ENCODE measurements at places on chromosomes 6 and 20.

GRCh38 chr6:1325461-1326309, 13.8 kb downstream of the FOXQ1 start:
- DNase-seq: no peak

DNA sequence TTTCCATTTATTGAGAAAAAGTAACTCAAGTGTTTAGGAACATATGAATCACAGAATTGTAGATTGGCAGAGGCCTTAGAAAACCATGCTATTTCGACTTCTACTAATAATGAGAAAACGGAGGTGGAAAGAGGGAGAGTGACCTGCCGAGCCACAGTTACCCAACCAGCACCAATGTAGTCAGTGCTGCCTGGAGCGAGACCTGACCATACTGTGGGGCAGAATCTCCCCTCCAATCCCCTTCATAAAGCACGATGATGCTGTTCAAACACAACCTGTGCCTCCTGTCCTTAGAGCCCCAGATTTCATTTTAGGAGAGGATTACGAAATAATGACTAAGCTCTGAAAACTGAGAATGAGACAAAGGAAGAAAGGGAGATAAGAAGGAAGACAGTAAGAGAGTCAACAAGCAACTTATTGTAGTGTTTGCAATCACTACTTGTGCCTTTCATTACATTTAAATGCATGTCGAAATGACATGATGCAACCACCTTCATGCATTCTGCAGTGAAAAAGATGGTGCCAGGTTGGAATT, 70.6 kb downstream of the ATXN1 start:
- DNase-seq: no peak

DNA sequence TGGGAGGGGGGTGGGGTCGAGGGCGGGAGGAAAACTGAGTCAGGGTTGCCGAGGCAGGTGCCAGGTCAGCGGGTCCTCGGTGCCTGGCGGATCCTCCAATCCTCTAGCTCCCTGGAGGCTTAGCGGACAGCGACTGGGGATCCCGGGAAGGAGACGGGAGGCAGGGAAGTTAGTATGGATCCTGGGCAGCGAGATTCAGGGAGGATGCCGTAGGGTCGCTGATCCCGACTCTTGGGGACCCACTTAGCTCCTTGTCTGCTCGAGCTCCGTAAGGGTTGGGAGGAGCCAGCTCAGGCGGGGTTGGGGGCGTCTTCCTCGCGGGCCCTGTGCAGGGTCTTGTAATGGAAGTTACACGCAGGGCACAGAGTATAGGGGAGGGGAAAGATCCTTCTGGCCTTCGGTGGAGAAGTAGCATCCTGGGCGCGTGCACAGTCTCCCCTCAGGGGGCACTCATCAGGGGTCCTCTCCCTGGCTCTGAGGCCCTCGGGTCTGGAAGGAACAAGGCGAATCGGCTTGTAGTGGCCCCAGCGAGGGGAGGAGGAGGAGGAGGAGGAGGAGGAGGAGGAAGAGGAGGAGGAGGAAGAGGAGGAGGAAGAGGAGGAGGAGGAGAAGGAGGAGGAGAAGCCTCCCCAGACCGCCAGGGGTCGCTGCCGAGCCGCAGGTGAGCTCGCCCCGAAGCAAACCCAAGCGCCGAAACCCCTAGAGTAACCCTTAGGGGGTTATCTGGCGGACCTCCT, 6.4 kb upstream of the SLC12A5 start:
- DNase-seq: no peak

DNA sequence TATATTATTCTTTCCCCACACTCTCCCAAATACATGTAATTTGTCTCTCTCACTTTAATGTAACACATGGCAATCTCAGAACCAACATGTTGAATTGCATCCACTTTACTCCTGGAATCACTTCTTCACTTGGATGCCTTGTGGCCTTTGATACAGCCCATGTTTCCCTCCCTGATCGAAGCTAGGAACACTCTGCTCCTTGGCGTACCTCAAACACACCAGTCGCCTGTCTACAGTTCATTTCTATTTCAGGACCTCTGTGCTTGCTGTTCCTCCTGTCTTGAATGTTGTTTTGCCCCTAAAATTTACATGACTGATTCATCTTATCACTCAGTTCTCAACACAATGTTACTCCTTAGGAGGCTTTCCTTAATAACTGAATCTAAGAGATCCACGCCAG, 102.3 kb upstream of the VSTM2L start:
- DNase-seq: no peak

- DNase-seq: no peak
These were observed 208.8 kb downstream of the TFAP2B start for GRCh38 chr6:51027283-51028065.

DNA sequence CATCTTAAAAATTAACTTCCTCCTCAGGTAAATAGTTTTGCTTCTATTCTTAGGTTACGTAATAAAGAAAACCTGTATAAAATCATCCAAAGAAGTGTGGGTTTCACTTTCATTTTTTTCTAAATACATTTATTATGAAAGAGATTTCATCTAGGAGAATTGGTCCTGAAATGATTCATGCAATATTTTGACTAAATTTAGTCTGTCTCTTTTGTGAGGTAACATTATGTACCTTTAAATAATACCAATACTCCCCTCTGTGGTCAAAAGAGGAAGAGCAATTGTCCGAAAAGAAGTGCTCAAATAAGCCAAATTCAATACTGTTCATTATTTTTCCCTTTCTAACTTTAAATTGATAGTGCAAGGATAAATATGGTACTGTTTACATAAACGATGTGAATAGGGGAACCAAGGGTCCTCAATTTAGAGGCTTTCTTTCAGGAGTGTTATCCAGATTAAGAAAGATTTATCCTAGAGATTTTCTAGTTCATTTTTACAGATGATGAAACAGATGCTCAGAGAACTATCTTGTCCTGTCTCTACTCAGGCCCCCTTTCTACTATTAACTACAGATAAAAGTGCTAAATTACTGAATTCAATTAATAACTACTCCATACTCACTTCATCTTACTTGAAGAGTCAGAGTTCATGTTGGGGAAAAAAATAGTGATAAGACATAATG, 26.2 kb downstream of the CYP39A1 start:
- no peak for DNase-seq

DNA sequence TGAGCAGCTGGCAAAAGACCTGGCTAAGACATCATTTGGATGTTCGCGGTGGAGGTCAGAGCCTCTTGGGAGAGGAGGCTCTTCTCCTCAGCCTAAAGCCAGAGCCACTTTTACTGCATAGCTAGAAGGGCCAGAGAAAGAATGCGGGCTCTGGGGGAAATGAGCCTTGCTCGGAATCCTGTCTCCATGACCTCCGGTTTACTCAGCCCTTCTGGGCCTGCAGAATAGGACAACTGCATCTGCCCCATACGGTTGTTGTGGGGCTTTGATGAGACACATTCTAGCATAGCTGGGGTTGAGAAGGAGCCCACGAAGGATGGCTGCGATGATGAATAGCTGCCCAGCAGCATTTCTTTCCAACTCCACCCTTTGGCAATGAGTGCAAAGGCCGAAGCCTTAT, 115.0 kb upstream of the SLC22A23 start:
- no peak for DNase-seq

- no peak for DNase-seq
These were observed 22.0 kb downstream of the NINL start for GRCh38 chr20:25563362-25563761.

- DNase-seq: no peak
These were observed 2.0 kb downstream of the HEY2 start for GRCh38 chr6:125751334-125751916.

DNA sequence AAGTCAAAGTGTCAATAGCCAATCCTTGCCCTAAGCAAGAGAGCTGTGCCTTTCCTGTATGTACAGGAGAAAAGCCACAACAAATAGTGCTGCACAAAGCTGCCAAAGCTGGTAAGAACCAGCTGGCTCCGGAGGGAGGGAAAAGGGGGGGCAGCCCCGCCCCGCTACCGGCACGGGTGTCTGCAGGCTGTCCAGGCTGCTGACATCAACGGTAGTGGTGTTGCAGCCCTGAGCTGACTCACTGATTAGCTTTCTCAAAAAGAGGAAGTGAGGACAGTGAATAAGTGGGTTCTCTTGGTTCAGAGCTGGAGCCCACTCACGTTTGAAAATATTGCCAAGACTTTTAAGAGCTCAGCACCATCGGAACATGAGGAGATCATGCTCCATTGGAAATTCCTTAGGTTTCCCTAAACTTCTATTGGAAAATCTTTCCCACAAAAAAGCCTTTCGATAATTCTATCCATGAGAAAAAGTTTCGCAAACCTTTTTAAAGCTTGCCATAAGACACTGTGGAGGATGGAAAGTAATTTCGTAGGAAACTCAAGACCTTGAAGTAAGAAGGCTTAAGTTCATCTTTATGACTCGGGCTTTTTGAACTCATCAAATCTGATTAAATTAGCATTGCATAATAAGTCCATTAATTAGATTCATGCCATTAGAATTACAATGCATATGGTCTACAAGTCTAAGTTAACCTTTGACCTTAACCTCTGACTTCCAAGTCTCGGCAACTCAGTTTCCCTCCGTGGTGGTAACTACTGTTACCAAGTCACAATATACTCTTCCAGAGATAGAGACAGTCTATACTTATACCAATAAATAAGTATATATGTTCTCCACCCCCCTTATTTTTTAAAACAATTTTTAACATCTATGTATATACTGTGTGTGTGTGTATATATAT, 67.0 kb downstream of the TNFRSF21 start:
- DNase-seq: no peak

DNA sequence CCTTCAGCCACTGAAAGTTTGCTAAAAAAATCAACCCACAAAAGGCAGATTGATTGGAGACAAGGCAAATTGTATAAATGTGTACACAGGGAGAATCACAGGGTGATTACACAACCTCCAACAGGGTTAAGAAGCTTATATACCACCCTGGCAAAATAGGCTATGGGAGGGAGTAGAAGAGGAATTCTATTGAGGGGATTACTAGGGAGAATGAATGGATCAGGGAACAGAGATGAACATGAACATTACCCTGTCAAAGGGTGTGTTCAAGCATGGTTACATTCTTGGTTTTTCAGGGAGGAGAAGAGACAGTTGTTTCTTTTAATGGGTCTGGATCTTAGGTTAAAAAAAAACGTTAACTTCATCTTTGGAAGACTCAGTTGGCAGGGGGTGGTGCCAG, 5.1 kb upstream of the MRS2 start:
- no peak for DNase-seq

DNA sequence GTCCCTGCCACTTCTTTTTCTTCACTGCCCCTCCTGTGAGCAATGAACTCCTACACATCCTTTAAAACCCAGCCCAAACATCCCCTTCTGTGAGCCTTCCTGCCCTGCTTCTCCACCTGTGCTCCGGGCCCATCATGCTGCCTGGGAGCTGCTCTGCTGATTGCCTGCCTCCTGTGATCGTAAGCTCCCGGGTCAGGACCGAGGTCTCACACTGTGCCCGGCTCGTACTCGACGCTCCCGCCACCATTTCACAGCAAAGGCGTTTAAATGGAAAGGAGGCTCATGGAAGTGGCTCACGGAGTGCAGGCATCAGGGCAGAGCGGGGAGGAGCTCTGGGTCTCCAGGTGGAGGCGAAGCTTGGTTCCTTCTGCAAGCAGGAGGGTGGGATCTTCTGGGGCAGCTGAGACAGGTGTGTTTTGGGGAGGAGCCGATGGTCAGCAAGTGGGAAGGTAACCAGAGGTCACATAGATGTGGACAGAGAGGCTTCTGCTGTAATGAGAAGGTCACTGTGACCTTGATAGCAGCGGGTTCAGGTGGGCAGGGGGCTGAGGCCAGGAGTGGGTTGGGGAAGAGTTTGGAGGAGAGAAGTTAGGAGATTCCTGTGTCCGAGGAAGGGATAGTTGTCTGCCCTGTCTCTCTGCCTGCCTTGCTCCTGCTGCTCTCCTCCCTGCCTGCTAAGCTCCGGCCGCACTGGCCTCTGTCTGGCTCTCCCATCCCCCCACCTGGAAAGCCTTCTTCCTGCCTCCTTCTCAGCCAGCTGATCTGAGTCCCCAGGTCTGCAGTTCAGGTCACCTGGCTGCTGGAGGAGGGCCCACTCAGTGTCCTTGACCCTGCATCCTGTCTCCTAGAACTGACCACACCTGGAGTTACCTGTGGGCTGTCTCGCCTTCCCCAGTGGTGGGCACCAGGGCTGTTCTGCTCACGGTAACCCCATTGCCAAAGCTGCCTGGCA, 52.7 kb upstream of the FRMD1 start:
- no peak for DNase-seq

Measured in NCI-H446 treated with DMSO at 0.1 percent for 48 hours (cell line).